ENCODE measurements at places on chromosomes 1 and 21.

DNA sequence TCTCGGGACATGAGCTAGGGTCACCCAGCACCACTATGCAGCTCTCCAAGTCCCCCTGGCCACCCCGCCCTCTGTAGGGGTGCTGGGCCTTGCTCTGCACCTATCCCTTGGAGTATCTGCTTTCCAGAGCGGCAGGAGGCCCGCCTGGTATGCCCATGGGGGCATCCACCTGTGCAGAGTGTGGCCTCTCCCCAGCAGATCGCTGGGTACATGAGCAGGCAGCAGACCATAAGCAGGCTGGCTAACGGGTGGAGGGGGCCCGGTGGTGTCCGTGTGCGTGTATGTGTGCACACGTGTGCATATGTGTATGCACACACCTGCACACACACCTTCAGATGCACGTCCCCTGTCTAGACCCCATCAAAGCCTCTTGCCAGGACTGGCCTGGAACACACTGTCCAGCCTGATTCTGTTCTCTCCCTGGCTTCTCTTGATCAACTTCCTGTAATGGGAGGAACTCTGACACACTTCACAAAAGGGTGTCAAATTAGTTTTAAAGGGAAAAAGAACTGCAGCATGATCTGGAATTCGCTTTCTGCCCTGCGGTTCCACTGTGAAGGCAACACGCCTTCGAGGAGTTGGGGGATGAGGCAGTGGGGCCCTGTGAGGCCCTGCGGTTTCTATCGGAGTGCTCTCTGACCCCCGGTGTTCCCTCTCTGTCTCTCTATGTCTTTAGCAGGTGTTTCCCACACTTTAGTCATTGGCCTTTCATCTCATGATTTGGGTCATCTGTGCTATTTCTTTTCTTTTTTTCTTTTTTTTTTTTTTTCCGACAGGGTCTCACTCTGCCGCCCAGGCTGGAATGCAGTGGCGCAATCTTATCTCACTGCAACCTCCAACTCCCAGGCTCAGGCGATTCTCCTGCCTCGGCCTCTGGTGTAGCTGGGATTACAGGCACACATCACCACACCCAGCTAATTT, 17.2 kb upstream of the NPHP4 start:
- no peak for DNase-seq

DNA sequence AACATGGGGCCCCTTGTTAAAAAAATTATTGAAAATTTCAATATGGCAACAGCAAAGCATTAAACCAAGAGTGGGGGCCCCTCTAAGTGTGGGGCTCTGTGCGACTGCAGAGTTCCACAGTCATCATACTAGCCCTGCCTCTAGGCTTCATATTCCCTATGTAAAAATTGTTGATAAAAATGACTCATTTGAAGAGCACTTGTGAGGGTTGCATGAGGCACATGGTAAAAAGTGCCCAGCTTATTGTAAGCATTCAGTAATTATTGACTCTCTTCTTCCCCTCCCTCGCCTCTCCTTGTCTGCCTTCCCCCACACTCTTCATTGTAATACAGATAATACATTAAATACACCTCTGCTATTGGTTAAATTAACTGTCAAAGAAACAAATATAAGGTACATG, 86.7 kb upstream of the PTBP2 start:
- no peak for DNase-seq

DNA sequence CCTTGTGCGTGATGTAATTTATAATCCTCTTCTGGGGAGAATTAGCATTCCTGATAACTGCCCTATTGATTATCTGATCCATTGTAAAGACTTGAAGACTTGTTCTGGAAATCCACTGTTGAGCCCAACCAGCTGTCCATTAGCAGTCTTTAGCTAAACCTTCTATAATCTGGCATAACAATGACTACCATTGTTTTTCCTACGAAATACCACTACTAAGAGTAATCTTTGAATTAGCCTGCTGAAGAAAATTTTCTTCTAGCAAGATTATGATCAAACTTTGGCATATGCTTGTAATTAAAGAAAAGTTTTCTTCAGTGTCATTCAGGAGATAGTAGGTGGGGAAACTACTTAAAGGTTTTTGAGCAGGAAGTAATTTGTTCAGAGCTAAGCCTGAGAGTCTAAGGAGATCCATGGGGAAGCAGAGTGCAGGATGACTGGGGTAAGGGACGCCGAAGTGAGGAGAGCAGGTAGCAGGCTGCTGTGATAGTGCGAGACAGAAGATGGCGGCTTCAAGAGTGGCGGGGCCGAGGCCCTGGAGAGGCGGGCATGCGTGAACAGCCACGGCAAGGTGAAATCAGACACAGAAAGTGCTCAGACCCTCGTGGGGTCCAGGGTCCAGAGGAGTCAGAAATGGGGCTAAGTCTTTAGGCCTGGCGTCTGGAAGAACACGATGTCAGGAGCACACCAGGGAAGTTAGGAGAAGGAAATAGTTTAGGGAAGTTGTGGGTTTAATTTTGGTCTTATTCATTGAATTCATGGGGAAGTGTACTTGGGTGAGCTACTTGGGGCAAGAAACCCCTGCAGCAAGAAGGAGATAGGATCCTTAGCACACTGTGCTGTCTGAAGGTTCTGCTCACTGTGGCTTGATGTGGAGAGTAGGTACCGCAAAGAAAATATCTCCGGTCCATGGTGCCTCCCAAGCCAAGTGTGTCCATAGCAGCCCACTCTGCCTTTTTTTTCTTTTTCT, 112.6 kb upstream of the ADAR start:
- DNase-seq = no peak

DNA sequence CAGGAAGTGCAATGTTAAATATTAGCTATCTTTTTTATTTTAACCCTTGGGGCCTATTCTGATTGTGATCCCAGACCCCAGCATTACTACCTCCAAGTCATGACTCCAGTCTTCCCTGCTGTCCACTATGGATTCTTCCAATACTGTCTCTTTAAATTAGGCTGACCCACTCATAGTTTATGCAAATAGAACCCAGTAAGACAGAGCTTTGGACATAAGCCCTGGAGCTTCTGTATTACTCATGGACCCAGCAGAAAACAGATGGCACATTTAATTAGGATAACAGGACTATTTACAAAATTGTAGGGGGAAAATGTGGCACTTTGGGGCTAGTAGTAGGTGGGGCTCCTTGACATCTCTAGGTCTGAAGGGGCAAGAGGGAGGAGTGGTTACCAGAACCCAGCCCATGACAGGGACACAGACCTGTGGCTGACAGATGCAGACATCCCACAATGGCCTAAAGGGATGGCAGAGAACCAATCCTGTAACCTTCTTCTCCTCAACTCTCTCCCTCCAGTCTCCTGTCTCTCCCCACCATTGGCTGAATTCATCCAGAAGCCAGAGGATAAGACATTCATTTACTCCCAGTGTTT, 233.5 kb downstream of the OMA1 start:
- DNase-seq = no peak

DNA sequence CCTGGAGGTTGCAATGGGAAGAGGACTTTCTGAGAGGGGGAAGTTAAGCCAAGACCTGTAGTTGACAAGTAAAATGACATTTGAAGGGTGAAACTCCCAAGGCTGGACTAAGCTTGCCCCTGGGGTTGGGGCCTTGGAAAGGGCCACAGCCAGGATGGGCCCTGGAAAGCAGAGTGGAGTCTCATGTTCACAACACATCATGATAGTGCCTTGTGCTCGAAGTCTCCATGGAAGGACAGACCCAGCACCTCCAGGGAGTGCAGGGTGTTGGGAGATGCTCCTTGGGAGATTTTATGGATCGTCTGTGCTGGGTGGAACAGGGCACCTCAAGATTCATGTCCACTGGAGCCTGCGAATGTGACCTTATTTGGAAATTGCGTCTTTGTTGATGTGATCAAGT, 55.6 kb upstream of the ACTRT2 start:
- DNase-seq = peak; percentile 37

DNA sequence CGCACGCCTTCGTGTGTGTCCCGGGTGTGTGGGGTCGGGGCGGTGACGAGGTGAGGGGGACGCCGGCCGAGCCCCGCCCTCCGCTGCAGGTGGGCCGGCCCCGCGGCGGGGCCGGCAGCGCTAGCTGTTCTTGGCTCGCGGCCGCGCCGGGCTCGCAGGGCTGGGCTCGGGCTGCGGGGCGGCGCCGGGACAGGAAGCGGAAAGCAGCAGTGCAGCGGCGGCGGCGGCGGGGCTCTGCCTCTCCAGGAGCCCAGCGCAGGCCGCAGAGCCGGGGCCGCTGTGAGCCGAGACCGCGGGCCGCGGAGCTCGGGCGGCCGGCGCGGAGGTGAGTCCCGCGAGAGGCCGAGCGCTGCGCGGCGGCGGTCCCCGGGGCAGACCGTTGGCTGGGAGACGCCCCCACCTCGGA, at the start of gene VANGL1:
Gene VANGL1 (plus strand): TSS at position 209 of the 406 bp plus-strand sequence. CDS start 9,444 bp downstream, outside the sequence.
- DNase-seq = peak; percentile 75

GRCh38 chr1:6961289-6961688, 176.0 kb downstream of the CAMTA1 start:
- DNase-seq = no peak

DNA sequence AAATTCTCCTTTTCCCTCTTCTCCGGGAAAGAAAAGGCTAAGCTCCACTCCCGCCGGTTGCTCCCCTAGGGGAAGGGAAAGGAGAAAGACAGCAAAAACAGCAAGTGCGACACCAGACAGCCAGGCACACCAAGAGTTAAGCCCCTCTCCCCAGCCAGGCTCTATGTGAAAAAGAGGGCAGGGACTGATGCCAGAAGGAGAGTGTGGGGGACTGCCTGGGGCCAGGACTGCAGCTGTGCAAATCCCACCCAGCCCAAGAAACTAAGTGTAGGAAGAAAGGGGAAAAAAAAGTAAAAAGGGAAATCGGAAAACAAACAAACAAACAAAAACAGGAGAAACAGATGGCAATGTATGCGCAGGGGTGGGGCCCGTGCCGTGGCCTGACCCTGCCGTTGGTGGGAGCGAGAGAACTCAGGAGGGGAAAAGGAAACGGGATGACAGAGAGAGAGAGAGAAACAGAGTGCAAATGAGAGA, 27.7 kb upstream of the FMO1 start:
- DNase-seq = no peak

DNA sequence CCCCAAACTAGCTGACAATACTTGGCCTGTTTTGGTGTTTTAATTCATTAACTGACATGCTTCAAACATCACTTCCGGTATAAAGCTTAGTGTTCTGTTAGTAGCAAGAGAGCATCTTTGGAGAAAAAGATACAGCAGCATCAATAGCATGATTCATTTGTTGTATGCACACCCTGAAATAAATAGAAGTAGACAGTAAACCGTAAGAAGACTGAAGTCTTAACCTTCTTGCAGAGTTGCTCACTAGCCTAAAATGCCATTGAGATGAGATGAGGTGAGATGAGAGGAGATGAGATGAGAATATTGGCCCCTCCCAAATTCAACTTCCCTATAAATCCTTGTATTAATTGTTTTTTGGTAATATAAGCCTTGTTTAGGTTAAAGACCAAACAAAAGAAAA, 108.8 kb downstream of the TNFSF18 start:
- no peak for DNase-seq

GRCh38 chr1:53600561-53600960, 138.4 kb downstream of the GLIS1 start:
- peak; percentile 19 for DNase-seq
